ENCODE measurements at places on chromosomes 13 and 19.

DNA sequence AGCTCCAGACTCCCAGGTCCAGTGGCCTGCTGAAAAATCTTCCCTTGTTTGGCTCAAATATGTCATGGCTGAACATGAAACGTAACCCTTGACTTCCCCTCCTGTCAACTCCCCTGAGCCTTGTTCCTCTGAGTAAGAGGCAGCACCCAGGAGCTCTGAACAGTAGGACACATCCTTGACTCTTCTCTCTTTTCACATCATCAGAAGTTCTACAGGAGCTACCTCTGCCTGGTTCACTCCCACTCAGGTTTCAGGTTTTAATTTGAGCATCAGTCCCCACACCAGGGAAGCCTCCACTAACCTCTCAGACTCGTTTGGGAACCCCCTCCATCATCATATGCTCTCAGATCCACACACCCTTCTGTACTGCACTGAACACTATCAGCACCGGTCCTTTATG is 30.3 kb downstream of the ZNF823 start:
- no peak for DNase-seq

- DNase-seq, result no peak
Measured at GRCh38 chr19:50870417-50871089, 2.7 kb upstream of the KLK2 start.

DNA sequence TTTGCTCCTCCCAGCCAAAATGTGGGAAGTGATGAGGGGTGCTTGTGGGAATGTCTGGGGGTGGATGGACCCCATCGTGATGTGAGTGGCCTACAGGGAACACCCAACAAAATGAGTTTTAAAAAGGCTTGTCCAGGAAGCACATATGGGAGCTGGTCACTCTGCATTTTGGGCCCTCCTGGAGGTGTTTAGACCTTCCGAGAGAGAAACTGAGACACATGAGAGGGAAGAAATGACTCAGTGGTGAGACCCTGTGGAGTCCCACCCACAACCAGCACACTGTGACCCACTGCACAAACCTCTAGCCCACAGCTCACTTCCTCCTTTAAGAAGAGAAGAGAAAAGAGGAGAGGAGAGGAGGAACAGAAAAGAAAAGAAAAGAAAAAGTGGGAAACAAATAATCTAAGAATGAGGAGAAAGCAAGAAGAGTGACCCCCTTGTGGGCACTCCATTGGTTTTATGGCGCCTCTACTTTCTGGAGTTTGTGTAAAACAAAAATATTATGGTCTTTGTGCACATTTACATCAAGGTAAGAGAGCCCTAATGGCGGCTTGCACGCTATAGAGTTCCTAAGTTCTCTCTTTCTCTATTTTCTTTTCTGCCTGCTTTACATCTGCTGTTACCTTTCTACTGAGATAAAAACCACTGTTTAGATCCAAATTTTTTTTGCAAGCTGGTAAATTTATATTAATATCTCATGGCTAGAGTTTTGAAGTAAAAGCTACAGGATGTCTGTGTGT is 13.3 kb upstream of the LILRB1 start:
- DNase-seq, result no peak

GRCh38 chr19:51389143-51389542 is 1.2 kb downstream of the C19orf84 start:
- DNase-seq, result no peak

- DNase-seq, result no peak
Measured at GRCh38 chr19:44604241-44604640, 9.1 kb upstream of the IGSF23 start.

DNA sequence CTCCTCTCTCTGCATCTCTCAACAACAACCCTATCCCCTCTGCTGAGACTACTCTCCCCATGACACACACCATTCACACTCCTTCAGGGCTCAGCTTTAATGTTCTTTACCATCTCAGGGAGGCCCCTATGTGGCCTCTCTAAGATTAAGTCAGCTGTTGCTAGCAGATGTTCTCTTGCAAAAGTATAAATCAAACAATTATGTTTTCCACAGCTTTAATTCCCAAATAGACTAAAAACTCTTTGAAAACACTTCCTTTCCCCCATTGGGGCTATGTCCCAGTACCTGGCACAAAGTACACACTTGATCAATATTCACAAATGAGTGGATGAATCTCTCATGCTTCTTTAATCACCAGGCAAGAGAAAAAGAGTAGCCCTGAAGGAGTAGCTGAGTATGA is 5.1 kb downstream of the PEG3 start:
- DNase-seq, result no peak

GRCh38 chr19:32460476-32460875 is 54.9 kb downstream of the DPY19L3 start:
- no peak for DNase-seq

- DNase-seq, result no peak
Measured at GRCh38 chr19:36488846-36489117, 579 bp downstream of the ZNF566 start.

GRCh38 chr13:53382008-53382407 is 353.4 kb downstream of the OLFM4 start:
- no peak for DNase-seq

- no peak for DNase-seq
Measured at GRCh38 chr13:36778083-36778671, 40.8 kb upstream of the RFXAP start.

GRCh38 chr13:93254775-93255174 is 28.2 kb downstream of the GPC6 start:
- DNase-seq, result no peak

DNA sequence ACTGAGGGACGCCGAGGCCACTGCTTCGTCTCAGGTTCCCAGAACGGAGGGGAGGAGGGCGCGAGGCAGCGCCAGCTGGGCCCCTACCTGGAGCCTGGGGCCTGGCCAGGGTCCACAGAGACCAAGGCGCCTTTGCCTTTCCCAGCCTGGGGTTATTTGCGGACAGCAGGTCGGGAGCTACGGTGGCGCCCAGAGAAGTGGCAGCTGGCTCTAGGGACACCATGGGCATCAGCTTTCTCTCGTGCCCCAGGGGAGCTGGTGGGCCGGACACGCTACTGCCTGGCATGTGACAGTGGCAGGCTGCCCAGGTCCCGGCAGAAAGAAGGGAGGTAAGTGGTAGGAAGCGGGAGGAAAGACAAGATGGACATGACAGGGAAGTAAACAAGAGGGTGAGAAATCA is 19.0 kb downstream of the AKT2 start:
- DNase-seq, result no peak

DNA sequence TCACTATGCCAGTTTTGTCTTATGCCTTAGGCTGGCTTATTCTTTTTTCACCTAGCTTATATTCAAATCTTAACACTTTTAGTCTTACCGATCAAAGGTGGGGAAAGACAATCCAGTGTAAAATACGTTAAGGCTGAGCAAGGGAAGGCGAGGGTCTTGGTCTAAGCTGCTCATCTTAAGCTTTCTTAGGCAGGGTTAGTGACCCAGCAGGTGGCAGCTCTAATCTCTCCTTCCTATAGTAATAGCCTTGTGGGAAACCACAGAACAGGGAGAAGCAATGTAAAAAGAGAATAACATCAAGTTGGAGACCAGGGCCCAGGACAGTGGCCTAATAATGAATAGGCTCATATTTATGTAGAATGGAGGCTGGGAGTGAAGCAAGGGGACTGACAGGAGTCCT is 45.9 kb downstream of the COG3 start:
- no peak for DNase-seq

DNA sequence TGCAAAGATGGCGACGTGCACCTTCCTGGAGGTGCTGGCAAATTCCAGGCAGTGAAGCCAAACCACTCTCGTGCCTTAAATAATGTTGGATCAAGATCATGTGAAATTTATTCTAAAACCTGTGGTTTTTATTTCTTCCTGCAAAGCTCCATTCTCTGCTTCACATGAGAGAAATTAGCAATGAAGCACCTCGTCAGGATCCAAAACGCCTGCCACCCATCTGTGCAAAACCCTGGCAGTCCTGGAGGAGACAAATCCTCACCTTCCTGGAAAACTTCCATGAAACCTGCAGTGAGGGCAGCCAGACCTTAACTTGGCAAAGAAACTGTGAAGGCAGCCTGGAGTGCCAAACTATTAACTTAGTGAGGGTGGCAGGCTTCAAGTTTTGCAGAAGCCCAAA is 47.6 kb downstream of the CHST8 start:
- no peak for DNase-seq

- DNase-seq, result no peak
Measured at GRCh38 chr19:48478339-48479256, 9.4 kb downstream of the CYTH2 start.

All from NCI-H1436 treated with DMSO at 0.1 percent for 48 hours (cell line).